ENCODE measurements at places on chromosomes 7 and 10.

- no peak for DNase-seq
Observed at GRCh38 chr10:61225939-61226338, 227.2 kb downstream of the TMEM26 start.

DNA sequence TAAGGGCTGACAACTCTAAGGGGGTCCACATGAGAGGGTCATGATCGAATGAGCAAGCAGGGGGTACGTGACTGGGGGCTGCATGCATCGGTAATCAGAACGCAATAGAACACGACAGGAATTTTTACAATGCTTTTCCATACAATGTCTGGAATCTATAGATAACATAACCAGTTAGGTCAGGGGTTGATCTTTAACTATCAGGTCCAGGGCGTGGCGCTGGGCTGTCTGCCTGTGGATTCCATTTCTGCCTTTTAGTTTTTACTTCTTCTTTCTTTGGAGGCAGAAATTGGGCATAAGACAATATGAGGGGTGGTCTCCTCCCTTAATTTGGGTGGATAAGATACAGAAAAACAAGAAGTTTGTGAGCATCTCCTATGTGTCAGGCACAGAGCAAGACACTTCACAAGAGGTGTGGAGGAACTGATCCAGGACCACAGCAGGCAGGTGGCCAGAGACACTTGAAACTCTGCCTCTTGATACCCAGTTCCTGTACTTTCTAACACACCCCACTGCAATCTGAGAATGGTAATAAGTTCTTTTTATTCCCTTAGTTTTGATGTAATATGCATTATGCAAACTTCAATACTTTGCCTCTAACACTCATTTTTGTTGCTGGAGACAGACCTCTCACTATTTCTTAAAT is 18.0 kb upstream of the MRLN start:
- DNase-seq = no peak

DNA sequence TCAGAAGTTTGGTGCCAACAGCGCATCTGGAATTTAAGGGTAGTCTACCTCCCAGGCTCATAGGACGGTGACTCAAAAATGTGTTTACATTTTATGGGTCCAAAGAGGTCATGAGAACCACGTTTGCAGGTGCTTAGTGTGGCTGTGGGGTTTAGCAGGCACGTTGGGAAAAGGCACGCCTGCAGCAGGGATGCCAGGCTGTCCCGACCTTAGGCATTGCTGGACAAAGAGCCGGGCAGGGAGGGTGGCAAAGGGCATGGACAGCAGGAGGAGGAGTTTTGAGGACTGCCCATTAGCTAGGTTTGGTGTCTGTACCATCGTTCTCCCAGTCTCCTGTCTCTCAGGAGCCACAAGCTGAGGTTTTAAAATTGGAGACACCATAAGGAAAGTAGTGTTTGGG is 104.4 kb downstream of the TRRAP start:
- DNase-seq = no peak

DNA sequence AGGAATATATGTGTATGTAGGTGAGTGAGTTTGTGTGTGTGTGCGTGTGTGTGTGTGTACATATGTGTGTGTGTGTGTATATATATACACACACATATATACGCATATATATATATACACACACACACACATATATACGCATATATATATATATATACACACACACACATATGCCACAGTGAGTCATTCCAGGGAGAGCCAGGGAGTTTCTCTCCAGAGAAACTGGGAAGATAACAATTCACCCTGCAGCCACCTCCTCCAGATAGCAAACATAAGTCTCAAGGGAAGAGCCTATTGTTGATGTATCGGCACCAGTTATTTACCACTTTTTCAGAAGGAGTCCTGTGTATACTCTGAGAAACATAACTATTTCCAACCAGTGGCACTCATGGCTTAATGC is 102.3 kb upstream of the STK17A start:
- DNase-seq = no peak

DNA sequence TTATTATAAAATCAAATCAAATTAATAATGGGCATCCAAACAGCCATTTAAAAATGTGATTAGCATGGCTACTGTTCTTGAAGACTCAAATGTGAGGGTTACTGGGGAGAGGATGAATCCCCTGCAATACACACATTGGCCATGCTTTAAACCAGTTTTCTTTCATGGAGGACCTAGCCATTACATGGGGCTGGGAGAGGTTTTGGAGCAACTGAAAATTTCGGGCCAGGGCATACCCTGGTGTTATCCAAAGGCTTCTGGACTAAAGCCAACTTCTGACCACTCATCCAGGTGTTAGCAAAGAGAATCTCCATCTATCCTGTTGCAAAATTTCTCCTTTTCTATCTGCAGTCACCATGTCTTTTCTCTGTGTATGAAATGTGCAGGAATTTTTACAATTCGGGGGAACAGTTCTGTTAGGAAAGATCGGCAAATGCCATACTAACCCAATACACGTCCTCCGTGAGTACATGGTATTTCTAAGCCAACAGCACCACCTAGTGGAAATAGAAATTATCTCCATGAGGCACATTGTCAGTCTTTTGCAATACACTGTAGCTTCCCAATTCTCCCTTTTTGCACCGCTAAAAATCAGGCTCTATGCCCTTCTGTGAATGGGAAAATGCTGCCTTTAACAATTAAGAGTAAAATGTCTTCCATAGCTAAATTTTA is 47.0 kb upstream of the ZNF107 start:
- no peak for DNase-seq

GRCh38 chr7:25646726-25647413 is 418.6 kb upstream of the NPVF start:
- DNase-seq = no peak

- no peak for DNase-seq
Observed at GRCh38 chr7:50589364-50589763, 24.2 kb upstream of the DDC start.

DNA sequence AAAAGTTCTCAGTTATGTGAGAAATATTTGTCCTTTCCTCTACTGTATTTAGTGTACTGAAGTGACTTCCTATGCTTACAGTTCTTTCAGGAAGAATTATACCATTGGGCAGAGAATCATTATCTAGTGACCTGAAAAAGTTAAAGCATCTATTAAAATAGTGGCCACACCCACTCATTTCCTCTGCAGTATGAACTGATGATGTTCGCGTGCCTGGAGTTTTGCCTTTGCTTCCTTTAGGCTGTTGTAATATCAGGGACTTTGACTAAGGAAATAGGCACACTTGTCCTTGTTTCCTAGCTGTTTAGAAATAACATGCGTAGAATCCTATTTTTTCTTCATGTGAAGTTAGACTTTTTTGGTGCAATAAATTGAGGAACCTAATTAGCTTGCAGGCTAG is 100.7 kb downstream of the ZMYND11 start:
- DNase-seq = no peak

- DNase-seq = peak; percentile 83
Observed at GRCh38 chr7:149239345-149240143, at the start of gene ZNF212. Gene ZNF212 (plus strand): TSS chr7:149239651. CDS start chr7:149239779, 128 bp downstream.

GRCh38 chr7:107262857-107263256 is 94.1 kb downstream of the HBP1 start:
- DNase-seq = no peak

DNA sequence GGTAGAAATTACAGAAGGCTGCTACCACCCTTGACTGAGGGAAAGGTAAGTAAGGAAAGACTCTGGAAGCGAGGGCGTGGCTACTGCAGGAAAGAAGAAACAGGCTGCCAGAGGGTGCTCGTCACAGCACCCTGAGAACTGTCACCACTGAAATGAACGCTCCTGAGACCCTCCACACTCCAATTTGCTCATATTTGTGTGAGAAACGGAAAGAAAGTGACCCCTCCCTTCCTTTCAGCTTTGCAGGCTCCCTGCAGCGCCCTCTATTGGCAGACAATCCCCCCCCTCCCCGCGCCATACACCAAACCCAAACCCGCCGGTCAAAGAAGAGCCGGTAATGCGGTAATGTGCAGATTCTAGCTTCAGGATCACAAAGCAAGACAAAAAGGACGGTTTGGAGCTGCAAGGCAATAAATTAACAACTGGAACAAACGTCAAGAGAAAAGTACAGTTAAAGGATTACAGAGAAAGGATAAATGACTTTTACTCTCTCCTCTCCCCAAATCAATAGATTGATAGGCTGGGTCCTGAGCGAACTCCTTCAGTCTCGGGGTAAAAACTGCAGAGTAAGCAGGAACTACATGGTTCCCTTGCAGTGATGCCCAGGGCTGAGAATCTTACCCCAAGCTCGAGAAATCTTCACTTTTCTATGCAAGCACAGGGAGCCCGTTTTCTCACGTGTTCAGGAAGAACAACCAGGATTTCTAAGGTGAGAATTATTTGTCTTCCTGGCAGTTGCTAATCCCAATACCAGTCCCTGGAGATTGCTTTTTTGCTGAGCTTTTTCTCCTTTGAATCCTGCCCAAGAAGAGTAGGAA is 47.6 kb downstream of the STEAP1B start:
- DNase-seq = no peak

GRCh38 chr10:14235566-14236195 is 95.0 kb downstream of the FRMD4A start:
- DNase-seq = no peak

DNA sequence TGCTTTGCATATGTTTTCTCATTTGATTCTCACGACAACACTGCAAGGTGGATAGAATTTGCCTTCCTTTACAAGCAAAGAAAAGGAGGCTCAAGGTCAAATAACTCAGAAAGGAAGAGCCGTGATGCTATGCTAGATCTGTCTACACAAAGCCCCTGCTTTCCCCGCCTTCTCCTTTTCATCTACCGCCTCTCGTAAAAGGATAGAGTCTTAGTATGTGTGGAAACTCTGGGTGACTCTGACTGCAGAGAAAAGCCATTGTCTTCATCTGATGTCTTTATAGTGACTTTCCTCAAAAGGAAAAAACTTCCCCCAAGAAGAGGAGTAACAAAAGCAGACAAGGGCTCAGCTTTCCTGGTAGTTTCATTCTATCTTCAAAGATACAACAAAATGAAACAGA is 292.7 kb downstream of the ACTR3B start:
- DNase-seq = no peak

- no peak for DNase-seq
Observed at GRCh38 chr10:14839305-14839695, 1.2 kb downstream of the HSPA14 start.

- DNase-seq = no peak
Observed at GRCh38 chr10:50398823-50399222, 147.5 kb upstream of the ASAH2 start.

GRCh38 chr7:22549051-22549450 is 49.1 kb upstream of the STEAP1B start:
- DNase-seq = no peak

- no peak for DNase-seq
Observed at GRCh38 chr10:119404719-119405519, 137.6 kb downstream of the RGS10 start.

GRCh38 chr7:145817687-145818086 is 298.9 kb upstream of the CNTNAP2 start:
- DNase-seq = no peak

- no peak for DNase-seq
Observed at GRCh38 chr7:15439853-15440252, 122.0 kb downstream of the AGMO start.

- no peak for DNase-seq
Observed at GRCh38 chr10:52353960-52354394, 39.9 kb downstream of the DKK1 start.

DNA sequence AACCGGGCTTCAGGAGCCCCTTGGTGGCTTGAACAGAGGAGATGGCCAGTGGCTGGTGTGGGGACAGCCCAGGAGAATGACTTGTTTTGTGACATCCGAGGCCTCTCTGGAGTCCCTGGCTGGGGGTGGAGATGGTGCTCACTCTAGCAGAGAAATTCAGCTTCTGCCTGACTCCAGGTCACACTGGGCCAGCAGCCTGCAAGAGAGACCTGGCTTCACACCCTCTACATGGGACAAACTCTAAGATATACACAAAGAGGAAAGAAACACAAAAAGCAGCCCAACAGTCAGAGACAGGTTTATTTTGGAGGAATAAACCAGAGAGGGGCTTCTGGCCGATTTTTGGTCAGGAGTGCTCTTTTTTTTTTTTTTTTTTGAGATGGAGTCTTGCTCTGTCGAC is 132.8 kb downstream of the ELFN1 start:
- DNase-seq = no peak

- no peak for DNase-seq
Observed at GRCh38 chr7:44050915-44051560, 6.5 kb downstream of the DBNL start.

GRCh38 chr10:103166523-103166922 is 26.5 kb downstream of the NT5C2 start:
- no peak for DNase-seq

- DNase-seq = no peak
Observed at GRCh38 chr7:5234852-5235831, 45.1 kb downstream of the WIPI2 start.

GRCh38 chr7:124908259-124908658 is 21.4 kb downstream of the POT1 start:
- DNase-seq = no peak

DNA sequence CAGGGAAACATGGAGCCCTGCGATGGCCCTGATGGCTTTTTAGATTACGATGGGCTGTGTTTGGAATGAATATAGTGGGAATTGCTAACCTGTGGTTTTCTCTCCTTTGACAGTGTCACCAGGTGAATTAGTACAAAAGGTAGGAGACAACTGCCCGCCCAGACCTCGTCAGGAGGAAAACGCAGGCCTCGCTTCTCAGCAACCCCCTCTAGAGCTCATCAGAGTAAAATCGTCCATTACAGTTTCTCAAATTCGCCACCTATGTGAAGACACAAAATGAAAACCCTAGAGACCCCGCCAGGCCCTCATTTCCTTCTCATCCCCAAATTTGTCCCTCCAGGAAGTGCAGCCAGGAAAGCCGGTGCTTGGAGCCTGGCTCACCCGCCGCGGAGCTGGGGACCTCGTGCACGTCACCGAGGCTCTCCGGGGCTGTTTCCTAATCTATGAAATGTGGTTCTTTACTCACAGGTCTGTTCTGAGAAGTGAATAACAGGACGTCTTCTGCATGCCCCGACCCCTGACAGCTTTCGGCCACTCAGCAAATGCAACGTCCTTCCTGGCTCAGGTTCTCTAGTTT is 143.7 kb downstream of the VIPR2 start:
- no peak for DNase-seq

GRCh38 chr10:15789793-15790525 is 70.2 kb upstream of the ITGA8 start:
- DNase-seq = no peak

DNA sequence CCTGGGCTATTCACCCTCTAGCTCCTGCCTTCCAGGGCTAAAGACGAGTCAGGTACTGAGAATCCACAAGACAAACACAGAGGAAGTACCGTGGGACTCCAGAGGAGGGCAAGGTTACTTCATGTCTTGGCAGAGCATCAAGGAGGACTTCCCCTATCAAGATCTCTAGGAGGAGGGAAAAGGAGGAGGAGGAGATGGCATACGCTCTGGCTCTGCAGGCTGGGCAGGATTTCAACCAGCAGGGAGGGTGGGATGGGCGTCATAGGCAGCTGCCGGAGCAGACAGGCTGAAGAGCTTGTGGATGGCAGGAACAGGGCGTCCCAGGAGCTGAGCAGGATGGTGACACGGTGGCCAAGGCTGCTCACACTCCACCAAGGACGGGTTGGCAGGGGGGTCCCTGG is 21.3 kb downstream of the MDH2 start:
- no peak for DNase-seq

DNA sequence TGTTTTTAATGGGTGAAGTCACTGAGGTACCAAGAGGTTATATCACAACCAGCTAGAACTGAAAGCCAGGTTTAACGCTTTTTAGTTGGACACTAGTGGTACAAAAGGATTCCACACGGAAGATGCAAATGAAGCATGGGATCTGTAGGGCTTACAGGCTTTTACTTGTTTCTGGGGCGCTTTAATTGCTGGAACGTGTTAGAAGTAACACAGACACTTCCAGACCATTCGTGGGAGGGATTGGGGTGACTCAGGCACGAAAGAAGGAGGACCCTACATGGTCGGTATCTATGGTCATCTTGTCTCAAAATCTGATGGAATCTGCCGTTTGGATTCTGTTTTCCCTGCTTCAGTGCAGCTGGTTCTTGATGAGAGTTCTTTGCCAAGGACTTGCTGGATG is 1.0 kb downstream of the YKT6 start:
- no peak for DNase-seq
